Muscle of arm (tissue), 14 donors: ENCODE measurements at places on chromosomes 16 and 17. TPM values are rescaled to one million over a fixed set of nuclear protein-coding genes. Genes with fewer than 3 reads are reported as not detected.

Gene SLC9A5
- 0.70 TPM for polyA plus RNA-seq

DNA sequence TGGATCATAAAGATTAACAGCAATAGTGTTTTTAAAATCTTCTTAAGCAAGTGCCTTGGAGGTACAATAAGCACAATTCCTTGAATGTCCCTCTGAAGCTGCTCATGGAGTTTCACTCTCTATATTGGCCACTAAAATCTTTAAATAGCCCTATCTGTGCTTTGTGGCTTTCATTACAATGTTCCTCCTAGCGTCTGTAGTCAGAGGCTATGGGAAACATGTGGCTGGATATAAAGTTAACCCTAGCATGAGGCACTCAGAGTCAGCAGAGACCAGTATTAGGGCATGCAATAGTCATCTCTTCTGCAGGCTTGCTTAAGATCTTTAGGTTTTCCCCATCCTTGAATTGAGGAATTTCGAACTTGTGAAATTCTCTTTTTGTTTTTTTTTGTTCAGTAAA lies 668.2 kb downstream of the CDH11 start:
- DNase-seq = no peak

- DNase-seq = no peak
Measured at GRCh38 chr17:19369846-19370492, 7.4 kb upstream of the B9D1 start.

DNA sequence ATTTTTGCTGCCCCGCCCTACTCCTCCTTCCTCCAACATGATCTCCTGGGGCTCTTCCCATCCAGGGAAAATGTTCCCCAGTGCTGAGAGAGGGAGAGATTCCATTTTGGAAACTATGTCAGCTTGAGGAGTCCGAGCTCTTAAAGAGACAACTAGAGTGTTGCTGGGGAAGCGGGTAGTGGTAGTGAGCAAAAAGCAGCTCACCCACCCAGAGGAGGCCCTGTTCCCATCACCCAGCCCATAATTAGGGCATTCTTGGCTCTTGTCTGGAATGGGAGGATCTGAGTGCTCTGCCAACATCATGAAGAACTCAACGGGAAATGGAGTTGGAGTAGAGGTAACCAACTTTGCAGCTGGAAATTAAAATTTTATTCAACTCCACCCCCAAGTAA lies 9.1 kb upstream of the MSL1 start:
- DNase-seq = no peak

GRCh38 chr17:36978810-36979564 lies 30.2 kb downstream of the AATF start:
- no peak for DNase-seq

Gene TBC1D3H
- not detected for polyA plus RNA-seq
